Sciatic nerve (tissue), 2 donors: ENCODE measurements at places on chromosomes 1 and 21. TPM values are rescaled to one million over a fixed set of nuclear protein-coding genes. Genes with fewer than 3 reads are reported as not detected.
A peak's percentile ranks its signal among the peaks of the same experiment; 100 is the strongest.

DNA sequence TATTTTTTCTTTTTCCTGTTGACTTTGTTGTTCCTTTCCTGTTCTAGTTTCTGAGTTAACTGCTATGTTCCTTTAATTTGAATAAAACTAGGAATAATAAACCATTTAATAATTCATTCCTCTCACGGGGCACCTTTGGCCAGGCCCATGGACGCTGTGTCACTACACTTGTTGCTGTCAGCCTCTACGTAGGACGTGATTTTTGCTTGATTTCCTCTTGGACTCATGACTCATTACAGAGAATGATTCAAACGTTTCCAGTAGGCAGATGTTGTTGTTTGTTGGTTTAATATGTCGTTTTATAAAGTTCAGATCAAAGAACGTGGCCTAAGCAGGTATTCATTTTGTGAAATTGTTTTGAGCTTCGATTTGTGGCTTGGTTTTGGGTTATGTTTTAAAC, 9.1 kb upstream of the SLC19A1 start:
- DNase-seq: peak; percentile 51

- no peak for DNase-seq
Observed at GRCh38 chr21:42971897-42972275, 2.5 kb upstream of the PKNOX1 start.

LYPD8 gene
- not detected for total RNA-seq

KCNE2 gene
- 2.2 TPM for total RNA-seq

GRCh38 chr21:35475762-35476161, 426.7 kb upstream of the RUNX1 start:
- DNase-seq: no peak

- DNase-seq: no peak
Observed at GRCh38 chr1:203555511-203556046, 61.6 kb downstream of the OPTC start.

TNFRSF1B gene
- total RNA-seq: 90.9 TPM

DNA sequence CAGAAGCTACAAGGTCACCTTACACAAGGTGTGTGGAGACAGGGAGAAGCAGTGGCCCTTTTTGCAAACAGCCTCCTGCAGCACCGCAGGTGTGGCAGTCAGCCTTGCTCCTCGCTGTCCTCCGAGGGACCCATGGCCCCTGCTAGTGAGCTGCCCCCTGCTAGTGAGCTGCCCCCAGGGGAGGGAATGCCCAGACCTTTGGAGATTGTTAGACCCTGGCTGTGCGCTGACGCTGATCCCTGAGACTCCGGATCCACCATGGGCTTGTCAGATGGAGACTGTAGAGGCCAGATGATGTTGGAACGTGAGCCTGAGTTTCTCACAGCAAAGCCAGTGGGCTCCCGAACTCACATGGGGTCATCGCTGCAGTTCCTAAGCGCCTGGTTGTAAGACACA, 172.2 kb downstream of the NPHP4 start:
- DNase-seq: no peak

TAS1R1 gene
- not detected for total RNA-seq

DNA sequence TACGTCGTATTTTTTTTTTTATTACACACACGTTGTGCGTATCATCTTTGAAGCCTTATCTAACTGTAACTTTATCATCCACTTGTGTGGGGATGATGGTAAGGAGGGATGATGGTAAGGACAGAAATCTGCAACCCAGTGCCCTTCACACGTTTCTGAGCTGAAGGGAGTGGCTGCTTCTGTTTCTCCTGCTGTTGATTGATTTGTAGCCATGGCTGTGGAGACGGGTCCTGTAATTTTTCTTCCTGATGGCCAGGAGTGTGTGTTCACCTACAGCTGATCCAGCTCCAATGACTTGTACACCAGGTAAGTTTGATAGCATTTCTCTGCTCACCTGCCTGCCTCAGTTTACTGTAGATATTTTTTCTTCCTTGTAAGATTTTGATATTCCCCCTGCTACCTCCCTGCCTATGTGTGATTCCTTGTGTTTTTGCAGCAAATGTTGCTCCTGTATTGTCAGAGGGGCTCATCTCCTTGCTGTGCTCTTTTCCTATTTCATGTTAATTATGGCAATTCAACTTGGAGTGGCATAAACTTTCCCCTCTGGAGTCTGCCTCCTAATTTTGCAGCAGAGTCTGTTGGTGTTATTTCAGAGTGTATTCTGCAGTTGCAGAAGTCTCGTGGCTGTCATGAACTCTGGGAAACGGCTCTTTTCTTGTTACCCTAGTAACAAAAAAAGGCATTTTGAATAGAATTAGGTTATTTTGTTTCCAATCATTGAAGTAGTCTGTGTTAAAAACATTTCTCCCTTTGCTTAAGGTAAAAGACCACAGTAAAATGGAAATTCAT, 64.1 kb downstream of the SH3BGR start:
- no peak for DNase-seq

VAV3 gene
- total RNA-seq: 6.4 TPM

DNA sequence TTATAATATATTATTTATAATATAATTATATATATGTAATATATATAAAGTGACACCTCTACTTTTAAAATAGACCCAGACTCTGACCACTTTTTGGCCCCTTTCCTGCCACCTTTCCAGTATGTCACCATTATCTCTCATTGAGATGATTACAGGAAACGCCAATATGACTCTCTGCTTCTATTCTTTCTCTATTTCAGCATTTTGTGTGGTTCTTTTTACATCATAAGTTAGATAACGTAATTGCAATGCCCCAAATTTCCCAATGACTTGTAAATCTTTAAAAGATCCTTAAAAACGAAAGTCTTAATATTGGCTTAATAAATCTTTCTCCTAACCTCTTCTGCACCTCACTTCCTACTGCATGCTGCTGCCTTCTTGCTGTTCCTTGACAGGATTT, 8.1 kb upstream of the GBP5 start:
- no peak for DNase-seq

TMEM82 gene
- total RNA-seq: not detected

NES gene
- total RNA-seq: 126 TPM

CRB1 gene
- total RNA-seq: 0.94 TPM

ASCL5 gene
- total RNA-seq: not detected

FAM167B gene
- total RNA-seq: 16.1 TPM

DNA sequence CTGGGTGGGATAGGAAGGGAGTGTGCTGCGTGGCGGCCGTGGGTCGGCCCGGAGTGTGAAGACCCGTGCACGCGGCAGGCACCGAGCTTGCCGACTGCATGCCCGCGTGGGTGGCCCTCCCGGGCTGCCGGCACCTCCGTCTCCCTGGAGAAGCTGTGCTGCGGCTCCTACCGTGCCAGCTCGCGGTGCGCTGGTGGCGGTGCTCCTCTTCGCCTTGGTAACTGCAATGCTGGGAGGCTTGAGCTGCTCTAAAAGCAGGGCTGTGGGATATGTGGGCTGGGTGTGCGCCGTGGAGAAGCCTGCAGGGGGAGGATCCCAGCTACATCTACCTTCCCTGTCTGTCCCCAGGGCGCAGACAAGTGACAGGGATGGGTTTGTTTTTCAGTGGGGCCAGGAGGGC, 2.4 kb downstream of the GABRD start:
- DNase-seq: no peak

CD53 gene
- total RNA-seq: 40.0 TPM

ZBTB8A gene
- total RNA-seq: 8.9 TPM

FCGR2B gene
- total RNA-seq: 30.2 TPM

PEAR1 gene
- 74.7 TPM for total RNA-seq

FCRL4 gene
- total RNA-seq: not detected

DNA sequence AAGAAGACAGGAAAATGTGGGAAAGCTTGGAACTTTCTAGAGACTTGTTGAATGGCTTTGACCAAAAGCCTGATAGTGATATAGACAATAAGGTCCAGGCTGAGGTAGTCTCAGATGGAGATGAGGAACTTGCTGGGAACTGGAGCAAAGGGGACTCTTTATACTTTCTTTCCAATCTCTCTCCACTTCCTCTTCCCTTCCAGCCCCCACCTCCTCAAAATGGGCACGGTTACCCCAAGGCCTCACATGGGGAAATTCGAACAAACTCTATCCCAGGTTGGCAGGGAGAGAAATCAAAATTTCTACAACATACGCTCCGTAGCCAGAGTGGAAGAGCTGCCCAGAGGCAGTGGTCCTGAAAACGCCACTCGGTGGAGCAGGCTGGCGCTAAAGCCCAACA, 15.2 kb downstream of the PPT1 start:
- no peak for DNase-seq

GRCh38 chr1:94528299-94528698, 13.3 kb downstream of the F3 start:
- DNase-seq: no peak

GRCh38 chr1:51628715-51629590, 12.1 kb downstream of the OSBPL9 start:
- no peak for DNase-seq

LEFTY1 gene
- 0.89 TPM for total RNA-seq

- DNase-seq: no peak
Observed at GRCh38 chr1:158398818-158399514, at the start of gene OR10T2. OR10T2 (minus strand) TSS chr1:158399466; CDS start chr1:158399466, 0 bp downstream.

- no peak for DNase-seq
Observed at GRCh38 chr1:178534137-178534868, 21.4 kb downstream of the TEX35 start.

DTL gene
- total RNA-seq: 0.71 TPM

DNA sequence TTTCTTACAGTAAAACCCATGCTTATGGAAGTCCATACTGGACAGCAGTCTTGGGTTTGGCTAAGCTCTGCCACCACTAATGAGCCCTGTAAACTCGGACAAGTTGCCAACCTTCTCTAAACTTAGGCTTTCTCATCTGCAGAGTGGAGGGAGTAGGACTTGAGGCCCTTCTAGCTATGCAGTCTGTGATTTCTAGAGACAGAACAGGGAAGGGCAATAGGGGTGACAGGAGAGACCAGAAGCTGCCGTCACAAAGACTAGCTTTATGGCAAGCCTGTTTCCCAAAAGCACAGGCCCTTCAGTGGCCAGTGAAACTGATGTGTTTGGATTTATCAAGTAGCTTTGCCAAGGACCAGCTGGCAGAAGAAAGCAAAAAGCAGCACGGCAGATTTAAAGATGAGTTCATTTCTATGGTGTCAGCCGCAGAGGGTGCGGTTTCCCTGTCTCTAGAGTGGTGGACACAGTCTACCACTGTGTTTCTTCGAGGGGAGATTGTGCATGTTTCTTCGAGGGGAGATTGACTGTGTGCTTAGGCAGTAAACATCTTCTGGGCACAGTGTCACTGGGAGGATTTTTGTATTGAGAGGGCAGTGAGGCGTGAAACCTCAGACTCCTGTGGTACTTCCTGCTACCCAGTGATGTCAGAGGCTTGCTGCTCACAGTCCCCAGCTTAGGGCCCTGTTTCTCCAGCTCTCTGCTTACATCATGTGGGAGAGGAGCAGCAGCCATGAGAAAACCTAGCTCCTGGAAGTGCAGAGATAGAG, 119.0 kb downstream of the ROR1 start:
- no peak for DNase-seq

GRCh38 chr21:34553151-34553952, 41.3 kb upstream of the KCNE1 start:
- no peak for DNase-seq

GRCh38 chr1:87794788-87795614, 466.3 kb downstream of the LMO4 start:
- DNase-seq: no peak

- DNase-seq: peak; percentile 34
Observed at GRCh38 chr1:203036537-203036936, 10.2 kb downstream of the PPFIA4 start.

TRIM58 gene
- 22.9 TPM for total RNA-seq

CRNN gene
- total RNA-seq: not detected

DNA sequence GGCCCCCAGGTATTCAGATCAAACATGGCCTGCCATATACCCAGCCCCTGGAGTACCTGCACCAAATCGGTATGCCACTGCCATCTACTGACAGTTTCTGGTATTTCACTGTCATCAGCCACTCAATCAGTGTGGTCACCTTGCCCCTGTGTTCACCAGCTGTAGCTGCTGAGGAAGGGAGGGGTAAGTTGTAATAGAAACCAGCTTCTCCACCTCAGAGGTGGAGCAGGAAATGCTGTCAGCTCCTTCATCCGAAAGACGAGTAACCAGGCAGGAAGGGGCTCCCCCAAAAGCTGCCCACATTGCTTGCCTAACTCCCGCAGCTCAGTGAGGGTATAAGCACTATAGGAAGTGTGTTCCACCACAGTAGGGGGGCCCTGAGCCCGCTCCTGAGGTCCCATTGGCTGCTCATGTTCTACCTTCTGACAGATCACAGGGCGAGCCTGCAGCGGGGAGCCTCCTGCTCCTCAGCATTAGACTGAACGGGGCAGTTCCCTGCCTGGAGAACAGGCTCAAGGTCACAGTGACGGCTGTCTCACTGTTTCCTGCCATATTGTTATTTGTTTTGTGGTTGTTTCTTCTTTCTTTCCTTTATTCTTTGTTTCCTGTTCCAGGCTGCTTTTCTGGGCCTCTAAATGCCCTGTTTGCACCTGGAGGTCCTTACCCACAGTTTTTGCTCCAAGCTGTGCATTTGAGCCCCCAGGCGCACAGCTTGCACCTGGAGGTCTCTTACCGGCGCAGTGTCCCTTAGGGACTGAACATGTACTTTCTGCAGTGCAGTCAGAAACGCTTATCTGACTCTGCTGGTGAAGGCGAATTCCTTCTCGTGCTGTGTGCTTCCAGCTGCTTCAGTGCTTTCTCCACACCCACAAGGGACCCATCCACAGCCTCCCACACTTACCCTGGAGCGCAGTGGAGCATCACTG, 1638.3 kb downstream of the MRPL39 start:
- no peak for DNase-seq

MMP23B gene
- 5.4 TPM for total RNA-seq

- DNase-seq: no peak
Observed at GRCh38 chr1:193740762-193741161, 554.3 kb upstream of the B3GALT2 start.

DNA sequence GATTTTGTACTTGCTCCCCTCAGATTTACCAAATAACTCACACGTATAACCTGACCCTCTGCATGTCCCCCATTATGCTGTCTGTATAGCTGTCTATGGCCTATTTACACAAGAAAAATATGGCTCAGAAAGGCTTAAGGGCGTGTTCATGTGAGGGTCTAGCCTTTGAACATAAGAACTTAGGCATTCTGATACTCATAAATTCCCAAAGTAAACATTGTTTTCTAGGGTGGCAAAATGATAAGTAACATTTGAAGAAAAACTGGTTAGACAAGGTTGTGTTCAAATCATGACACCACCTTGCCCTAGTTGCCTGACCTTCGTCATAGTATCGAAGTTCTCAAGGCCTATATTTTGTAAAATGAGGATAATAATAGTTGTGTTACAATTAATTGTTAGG, 394.6 kb downstream of the LRRIQ3 start:
- no peak for DNase-seq
